ENCODE measurements at places on chromosomes 13 and 19.

GRCh38 chr13:54301085-54301484 is 1272.5 kb downstream of the OLFM4 start:
- DNase-seq = no peak

GRCh38 chr13:63305641-63306133 is 1890.0 kb upstream of the PCDH20 start:
- DNase-seq = no peak

- no peak for DNase-seq
Observed at GRCh38 chr13:22848539-22849052, 332.2 kb upstream of the SGCG start.

GRCh38 chr13:79458436-79458835 is 22.5 kb upstream of the NDFIP2 start:
- DNase-seq = no peak

DNA sequence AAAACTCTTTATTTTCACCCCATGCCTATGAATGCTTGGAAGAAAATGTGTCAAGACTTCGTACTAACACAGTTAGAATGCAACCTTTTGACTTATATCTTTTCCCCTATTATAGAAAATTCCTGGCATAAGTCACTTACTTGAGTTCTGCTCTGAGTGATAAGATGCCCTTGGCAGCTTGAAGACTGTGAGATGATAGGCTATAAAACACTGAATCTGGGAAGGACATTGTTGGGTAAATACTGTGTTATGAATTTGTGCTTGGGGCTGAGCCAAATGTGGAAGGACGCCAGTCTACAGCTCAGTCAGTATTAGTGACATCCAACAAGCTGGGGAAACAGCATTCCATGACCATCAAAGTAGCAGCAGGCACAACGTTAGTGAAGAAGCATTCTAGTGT is 368.0 kb upstream of the SGCG start:
- DNase-seq = no peak
